ENCODE measurements at places on chromosomes 1 and 21.

DNA sequence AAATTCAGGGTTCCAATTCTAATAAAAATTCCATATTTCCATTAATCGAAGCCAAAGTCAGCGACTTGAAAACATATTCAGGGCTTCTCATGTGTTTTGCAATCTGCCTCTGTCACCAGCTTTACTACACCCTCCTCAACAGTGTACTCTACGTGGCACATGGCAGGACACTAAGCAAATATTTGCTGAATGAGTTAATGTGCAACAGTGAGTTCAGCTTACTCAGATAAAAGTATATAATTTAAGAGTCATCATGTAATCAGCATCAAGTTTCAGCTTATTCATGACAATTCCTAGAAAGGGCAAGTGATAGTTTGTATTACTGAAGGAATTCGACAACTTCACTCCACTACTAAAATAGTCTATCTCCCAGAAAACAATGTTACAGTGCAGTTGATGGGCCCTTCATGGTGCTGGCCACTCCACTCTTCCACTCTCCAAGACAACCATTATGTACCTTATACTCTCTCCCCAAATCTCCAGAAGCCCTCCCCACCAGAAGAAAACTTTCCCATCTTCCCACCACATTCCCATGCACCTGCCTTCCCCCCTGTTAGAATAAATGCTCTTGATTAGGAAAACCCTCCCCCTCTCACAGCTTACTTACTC is 97.3 kb downstream of the TTLL7 start:
- DNase-seq = no peak

DNA sequence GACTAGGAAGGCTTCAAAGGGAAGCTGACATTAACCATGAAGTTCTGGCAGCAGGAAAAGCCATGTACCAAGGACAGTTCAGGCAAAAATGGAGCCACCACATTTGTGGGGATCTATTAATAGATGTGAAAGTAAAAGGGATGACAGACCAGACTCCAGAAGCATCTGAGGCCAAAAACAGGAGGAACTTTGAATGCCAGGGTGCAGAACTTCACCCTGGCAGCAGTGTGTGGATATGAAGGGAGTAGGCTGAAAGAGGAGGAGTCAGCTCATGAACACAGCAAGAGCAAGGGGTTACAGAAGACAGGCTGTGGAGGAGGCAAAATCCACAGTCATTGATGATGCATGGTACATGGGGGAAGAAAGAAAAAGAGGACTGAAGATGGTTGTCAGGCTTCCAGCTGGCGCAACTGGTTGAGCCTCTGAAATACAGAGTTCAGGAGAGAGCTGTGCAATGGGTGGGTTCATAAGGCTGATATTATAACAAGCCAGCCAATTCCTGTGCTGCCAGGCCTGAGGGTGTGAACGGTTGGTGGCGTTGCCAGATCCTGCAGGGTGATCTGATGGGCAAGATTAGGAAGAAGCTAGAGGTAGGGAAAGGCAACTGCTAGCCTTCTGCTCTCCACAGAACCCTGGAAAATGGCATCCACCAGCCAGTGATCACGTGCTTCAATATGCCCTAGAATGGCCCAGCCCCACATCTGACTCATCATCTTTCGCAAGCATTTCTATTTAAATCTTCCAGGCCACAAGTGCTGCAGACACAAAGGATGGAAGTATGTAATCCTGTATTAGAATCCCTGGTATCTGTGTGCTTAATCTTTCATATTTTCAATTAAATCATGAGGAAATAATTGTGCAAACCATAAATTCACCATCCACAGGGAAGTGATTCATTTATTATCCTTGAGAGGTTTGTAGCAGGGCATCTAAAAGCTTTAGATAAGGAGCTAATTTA is 81.9 kb downstream of the SLC25A24 start:
- DNase-seq = no peak

DNA sequence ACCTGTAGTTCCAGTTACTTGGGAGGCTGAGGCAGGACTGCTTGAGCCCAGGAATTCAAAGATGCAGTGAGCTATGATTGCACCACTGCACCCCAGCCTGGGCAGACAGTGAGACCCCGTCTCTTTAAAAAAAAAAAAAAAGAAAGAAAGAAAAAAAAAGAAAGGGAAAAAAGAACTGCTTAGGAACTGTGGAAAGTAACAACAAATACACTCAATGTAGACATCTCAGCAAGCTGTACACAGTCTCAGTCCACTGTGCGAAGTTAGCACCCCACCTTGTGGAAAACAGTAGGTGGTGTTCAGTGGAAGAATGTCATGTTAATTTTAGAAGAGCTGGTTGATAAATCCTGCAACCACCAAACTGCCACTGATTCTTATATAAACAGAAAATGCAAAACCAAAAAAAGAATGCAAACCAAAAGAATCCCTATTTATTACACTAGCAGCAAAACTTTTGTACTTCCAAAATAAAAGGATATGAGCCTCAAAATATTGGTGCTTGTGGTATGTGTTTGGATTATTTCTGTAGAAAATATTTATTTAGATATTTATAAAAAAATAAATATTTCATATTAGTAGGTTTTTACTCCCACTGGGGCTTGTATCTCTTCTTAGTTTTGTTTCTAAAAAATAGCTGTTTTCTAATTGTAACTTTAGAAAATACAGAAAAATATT is 31.1 kb downstream of the ALG14 start:
- DNase-seq = no peak

- DNase-seq = no peak
Measured at GRCh38 chr1:16393570-16394521, 26.8 kb downstream of the SZRD1 start.

- no peak for DNase-seq
Measured at GRCh38 chr21:40284409-40284808, 417.2 kb downstream of the PCP4 start.

GRCh38 chr1:101371259-101371658 is 134.4 kb downstream of the S1PR1 start:
- DNase-seq = no peak

DNA sequence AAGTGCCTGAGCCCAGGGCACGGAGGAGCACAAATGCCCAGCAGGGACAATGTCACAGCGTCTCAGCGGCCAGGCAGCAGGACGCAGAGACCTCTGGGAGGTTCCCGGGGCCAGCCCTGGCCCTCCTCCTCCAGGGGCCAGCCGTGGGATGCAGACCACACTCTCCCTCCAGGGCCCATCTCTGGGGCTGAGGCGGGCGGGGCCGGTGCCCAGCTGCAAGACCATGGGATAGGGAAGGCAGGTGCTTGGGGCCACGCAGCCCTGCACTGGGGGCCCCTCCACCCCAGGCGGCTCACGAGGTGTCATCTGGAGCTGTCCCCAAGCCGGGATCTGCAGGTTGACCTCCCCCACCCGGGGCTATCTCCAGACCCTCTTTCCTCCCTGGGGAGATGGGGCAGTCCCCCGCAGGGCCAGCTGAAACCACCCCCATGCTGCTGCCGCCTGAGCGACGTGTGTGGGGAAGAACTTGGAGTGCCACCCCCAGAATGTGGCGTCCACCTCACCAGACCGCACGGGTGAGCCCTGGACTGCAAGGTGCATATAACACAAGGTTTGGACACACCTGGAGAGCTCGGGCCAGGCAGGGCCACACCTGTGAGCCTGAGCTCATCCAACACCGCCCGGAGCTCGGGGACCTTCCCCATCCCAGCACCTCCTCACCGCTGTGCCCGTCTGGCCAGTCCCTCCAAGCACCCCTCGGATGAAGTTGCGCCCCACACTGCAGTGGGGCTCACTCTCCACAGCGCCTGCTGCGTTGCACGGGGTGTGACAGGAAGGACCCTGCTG is 4.1 kb upstream of the TTLL10 start:
- no peak for DNase-seq

Data from activated naive CD4-positive, alpha-beta T cell (primary cell).